Activated CD4-positive, alpha-beta T cell treated with anti-CD3 and anti-CD28 coated beads, Interleukin-2, amount 50 U/mL, for 4 hours (primary cell): ENCODE measurements at places on chromosomes 6 and 20.

- no peak for DNase-seq
Observed at GRCh38 chr6:84772428-84773132, 8.2 kb upstream of the TBX18 start.

- DNase-seq = no peak
Observed at GRCh38 chr6:170091000-170091638, 199.8 kb downstream of the DLL1 start.

- DNase-seq = no peak
Observed at GRCh38 chr6:160395187-160395586, 47.0 kb downstream of the SLC22A3 start.

DNA sequence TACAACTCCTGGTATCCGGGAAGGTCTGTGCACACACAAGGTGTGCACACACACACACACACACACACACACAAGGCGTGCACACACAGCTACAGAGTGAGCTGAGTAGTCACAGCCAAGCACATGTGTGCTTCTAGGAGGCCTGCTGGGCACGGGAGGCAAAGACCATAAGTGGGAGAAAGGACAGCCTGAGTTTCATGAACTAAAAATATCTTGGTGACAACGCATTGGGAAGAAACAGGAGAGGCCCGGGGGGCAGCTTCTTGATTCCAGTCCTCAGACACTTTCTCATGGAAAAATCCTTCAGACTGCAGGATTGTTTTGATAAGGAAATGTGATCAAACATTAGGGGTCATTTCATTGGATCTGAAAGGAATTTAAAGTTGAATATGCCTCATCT, 2.6 kb downstream of the TRAF3IP2 start:
- no peak for DNase-seq

DNA sequence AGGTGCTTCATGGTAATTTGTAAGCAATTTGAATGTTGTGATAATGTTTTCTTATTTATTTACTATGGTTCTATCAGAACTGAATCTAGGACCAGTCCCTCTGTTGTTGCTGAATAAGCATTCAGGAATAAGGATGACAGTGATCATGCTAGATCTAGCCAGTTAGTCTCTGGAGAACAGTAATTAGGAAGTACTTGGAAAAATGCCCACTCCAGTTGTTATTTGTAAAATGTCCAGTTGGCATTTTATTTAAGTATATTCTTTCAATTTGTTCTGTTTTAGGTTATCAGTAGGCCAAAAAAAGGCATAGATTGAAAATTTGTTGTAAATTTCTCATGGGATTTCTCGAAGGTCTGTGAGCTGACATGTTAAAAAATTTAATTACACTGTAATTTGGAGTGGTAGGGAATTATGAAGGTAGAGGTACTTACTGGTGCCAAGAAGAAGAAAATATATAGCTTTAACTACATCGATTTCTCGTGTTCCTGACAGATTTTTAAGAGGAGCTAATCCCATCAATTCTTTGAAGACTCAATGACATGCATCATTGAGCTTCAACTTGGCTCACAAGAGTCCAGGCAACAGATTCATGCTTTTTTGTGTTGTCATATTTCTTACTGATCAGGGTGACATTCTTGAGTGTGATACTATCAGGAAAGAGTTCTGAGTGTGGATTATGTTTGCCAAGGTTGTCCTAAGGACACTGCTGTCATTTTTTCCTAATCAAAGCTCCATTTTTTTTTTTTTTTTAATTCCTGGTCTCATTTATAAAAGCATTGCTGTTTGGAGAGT, 177.3 kb downstream of the CARMIL1 start:
- no peak for DNase-seq

DNA sequence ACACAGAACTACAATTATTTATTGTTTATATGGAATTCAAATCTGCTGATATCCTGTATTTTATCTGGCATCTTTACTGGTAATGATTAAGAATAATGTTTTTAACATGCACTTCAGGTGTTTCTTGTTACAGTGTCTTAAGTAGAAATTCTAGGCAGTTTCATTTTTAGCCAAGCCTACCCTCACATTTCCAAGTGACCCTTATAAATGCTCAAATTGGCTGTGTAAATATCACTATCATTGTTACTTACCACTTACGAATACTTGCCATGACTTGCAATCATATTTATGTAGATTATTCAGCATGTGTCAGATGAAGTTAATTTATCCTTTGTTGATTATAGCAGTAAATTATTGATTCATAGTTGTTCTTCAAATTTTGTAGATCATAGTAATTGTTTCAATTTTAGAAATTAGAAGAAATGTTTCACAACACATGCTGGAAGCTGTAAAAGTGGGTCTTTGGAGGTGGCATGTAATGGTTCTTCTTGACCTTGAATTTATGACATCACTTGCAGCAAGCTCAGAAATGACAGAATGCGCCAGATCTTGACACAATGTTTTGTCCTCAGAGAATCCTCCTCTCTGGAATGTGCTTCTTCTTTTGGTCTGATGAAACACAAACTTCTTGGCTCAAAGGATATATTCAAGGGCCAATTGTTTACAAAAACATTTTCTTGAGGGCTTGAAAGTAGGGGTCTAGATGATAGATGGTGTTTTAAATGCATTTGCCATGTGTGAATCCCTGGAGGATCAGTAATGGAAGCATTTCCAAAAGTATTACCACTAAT, 471.8 kb downstream of the COL12A1 start:
- DNase-seq = no peak

GRCh38 chr6:37102299-37103168, 67.4 kb upstream of the PIM1 start:
- DNase-seq = peak; percentile 57

- DNase-seq = no peak
Observed at GRCh38 chr6:150667977-150668716, 68.5 kb downstream of the PLEKHG1 start.

GRCh38 chr6:137370871-137371633, 123.1 kb downstream of the OLIG3 start:
- no peak for DNase-seq

GRCh38 chr6:89432875-89433251, at the start of gene ANKRD6:
ANKRD6 (plus strand) TSS chr6:89433152; CDS start chr6:89566977, 133,825 bp downstream.
- peak; percentile 79 for DNase-seq

DNA sequence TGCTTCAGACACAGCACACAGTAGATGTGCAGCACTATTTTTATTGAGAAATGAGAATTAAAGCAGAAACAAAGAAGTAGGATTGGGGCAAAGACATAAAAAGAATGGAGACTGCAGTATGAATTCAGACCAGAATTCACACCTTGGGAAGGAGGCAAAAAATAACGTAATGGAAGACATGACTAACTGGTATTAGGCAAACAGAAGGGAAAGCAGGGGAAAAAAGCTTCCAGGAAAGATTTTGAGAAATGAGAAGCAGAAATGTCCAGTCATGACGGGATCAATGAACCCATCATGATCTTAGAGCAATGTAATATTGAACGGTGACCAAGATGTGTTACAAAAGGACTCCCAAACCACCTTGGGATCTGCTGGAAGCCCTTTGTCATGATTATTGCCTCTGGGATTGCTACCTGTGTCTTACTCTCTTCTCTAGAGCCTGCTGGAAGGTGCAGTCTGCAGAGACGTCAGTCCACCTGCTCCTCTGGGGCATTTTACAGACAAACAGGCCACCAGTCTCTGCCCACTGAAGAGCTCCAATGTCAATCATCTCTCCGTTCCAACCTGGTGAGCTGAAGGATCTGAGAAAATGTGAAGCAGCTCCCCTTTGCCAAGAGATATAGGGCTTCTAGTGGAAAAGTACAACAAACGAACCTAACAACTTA, 8.7 kb downstream of the NUDT3 start:
- DNase-seq = no peak

GRCh38 chr6:124753001-124753400, 209.2 kb upstream of the RNF217 start:
- DNase-seq = no peak

DNA sequence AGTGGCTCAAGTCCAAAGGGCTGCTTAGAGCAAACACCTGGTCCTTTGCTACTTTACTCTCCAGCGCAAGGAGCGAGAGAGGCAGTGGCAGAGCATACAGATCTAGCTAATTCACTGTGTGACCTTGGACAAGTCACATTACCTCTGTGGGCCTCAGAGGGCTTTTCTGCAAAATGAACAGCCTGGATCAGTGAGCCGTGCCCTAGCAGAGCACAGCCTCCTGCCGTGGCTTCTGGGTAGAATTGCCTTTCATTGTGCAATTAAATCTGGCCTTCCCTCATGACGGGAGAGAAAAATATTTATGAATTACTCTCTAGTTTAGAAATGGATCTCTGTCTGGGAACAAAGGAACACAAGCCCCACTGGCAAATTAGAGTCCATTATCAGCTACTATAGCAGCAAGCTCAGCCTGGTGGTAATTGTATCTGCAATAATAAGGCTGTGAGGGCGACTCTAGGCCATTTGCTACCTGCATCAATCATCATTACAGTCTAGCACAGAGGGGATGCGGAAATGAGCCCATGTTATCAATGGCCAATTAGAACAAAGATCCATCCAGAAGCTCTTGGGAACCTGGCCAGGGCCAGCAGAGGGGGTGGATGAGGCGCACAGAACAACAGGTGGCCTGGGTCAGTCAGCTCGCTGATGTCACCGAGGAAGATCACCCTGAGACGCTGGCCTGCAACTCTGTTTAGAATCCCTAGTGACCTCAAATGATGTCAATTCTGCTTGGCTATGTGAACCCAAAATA, 114.2 kb upstream of the LY86 start:
- DNase-seq = no peak

GRCh38 chr20:36833275-36834020, 42.5 kb upstream of the TLDC2 start:
- DNase-seq = no peak
